ENCODE measurements at places on chromosomes 11 and 22. TPM values are rescaled to one million over a fixed set of nuclear protein-coding genes. Genes with fewer than 3 reads are reported as not detected.
A peak's percentile ranks its signal among the peaks of the same experiment; 100 is the strongest.

GRCh38 chr22:45163099-45163450, 650 bp upstream of the NUP50 start:
- H3K4me3 ChIP-seq, result peak overlapping the region; percentile 79
- peak overlapping the region; percentile 79 for H3K27ac ChIP-seq
- H3K27me3 ChIP-seq, result no peaks in the 10 kb centered on the region
- peaks cover 48% of the 10 kb centered on the region for H3K4me1 ChIP-seq
- DNase-seq, result no peak
- peaks cover 6% of the 10 kb centered on the region for H3K36me3 ChIP-seq

DNA sequence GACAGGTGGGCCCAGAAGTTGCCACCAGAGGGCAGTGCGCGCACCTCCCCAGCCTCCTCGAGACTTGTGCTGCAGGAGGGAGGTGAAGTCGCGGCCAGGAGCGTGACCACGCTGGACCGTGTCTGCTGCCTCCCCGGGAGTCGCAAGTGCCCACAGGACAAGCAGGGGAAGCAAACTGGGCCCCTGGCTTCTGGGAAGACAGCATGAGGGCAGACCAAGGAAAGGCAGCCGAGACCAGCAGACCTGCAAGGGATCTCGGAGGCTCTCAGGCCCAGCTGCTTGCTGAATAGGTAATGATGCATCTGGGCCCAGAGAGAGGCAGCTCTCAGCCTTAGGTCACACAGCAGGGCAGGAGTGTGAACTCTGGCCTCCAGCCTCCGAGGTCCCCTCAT, 17.0 kb upstream of the IL2RB start:
- peaks cover 89% of the 10 kb centered on the region for H3K4me1 ChIP-seq
- peak; percentile 70 for DNase-seq
- peak overlapping the region; percentile 48 for H3K27ac ChIP-seq
- no peaks in the 10 kb centered on the region for H3K36me3 ChIP-seq

GRCh38 chr11:12235553-12235946, 125.2 kb downstream of the MICAL2 start:
- H3K4me1 ChIP-seq, result peaks cover 16% of the 10 kb centered on the region
- peak overlapping the region; percentile 71 for H3K27ac ChIP-seq
- H3K36me3 ChIP-seq, result peaks cover 8% of the 10 kb centered on the region
- peak overlapping the region; percentile 56 for H3K4me3 ChIP-seq
- no peaks in the 10 kb centered on the region for H3K27me3 ChIP-seq

The OR51B4 gene
- not detected for total RNA-seq

The GCAT gene
- total RNA-seq, result 9.3 TPM

The SULT4A1 gene
- total RNA-seq, result not detected

The HMOX1 gene
- total RNA-seq, result 5.1 TPM
